Anterior cingulate cortex (tissue), 58 donors: ENCODE measurements at places on chromosomes 6 and 20.

DNA sequence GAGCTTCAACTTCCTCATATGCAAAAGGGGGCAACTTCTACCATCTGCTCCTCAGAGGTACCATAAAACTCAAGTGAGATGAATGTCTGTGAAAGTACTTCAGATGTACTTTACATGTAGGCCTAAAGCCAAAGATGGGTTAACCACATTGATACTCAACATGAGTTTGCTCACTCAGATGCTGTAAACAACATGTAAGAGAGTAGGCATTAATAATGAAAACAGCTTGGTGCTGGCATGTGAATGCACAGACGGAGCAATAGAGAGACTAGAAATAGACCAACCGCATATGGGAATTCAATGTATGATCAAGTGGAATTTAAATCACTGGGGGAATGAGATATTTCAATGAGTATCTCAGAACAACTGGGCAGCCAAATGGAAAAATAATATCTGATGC is 143.8 kb upstream of the CDYL start:
- DNase-seq, result no peak

GRCh38 chr6:5457041-5457440 is 195.7 kb downstream of the FARS2 start:
- no peak for DNase-seq

DNA sequence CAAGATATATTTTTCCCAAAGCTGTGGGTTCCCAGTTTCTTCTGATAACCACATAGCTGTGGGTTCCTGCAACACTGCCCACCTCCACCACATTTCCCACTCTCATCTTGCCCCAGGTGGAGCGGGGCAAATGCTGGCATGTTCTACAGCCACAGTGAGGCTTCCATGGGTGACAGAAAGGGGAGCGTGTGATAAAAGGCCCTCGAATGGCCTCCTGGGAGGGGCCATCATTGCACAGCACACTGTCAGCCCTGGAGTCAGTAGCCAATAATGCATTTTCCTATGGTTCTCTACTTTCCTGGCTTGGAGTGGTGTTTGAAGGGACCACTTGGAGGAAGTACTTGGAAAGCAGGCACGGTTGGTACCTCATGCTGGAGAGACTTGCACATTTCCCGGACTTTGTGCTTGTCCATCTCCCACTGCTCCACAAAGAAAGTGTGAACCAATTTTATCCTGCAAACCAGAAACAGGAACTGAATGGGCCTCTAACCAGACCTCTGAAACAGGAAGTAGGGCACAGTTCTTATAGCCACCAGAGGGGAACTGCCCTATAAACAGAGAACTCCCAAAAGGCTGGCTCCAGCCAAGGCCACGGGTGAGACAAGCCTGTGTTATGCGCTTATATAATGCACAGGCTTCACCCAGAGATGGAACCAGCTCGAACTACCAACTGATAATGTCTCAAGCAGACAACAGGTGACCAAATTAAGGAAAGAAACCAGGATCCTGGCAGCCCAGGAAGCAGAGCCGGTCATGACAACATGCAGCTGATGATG is 8.6 kb downstream of the MAP3K5 start:
- no peak for DNase-seq

DNA sequence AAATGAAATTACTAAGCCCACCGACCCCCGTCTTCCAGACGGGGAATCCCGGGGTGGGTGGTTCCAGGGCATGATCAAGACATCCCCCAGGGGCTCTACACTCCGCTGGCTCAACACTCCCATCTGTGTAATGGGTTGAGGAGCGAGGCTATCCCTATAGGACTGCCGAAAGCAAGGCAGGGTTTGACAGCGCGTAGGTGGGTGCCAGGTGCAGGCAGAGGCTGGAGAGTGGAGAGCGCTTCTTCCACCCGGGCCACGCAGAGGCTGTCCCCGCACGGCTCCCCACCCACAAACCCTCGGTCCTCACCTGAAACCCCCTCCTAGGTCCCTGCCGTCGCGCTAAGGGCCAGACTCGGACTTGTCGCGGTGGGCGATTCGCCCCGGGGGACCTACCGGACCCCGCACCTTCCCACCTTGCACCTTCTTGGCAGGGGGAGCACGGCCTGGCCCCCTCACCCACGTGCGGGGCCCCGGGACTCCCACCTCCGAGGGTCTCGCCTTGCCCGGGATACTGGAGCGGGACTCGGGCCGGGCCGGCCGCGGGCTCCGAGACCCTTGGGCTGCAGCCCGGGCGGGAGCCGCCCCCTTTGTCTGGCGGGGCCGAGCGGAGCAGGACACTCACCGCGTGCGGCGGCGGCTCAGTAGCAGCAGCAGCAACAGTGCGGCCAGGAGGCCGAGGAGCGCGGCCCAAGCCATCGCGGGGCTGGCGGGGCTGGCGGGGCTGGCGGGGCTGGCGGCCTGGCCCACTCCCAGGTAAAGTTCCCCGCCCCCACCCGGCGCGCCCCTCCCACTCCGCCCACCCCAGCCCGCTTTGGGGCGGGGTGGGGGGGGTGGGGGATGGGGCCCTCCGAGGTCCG is at the start of gene PTGIS:
Gene PTGIS (minus strand): TSS at position 717 of the 857 bp plus-strand sequence. CDS start 21 bp downstream, at position 696.
- DNase-seq, result no peak

DNA sequence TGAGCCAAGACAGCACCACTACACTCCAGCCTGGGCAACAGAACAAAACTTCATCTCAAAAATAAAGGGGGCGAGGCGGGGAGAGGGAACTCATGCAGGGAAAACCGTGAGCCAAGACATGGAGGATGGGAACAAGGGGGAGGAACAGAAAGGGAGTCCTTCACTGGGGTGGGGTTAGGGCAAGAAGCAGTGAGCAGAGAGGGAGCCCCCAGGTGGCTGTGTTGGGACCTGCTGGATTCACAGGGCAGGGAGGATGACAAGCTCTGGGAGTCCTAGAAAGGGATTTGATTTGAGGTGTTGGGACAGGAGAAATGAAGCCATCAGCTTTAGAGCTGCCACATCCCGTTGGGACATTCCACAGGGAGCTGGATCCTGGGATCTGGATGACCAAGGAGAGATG is 90.6 kb upstream of the TOP1 start:
- no peak for DNase-seq

DNA sequence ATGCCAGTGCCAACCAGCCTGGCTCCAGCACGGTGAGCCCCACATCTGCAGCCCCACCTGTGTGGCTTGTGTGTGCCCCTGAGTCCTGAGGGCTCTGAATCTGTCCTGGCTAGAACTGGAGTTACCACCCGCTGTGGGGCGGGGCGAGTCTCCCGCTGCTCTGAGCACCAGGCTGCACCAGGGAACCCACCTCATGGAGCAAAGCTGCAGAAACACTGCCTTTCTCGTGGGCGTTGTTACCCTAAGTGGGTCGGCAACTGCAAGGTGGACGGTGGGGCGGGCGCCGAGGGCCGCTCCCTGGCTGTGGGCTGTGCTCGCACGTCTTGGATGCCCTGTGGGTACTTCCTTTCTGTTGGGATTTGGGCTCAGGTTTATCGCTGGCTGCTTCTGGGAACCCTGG is 12.7 kb upstream of the ZBTB46 start:
- DNase-seq, result no peak

DNA sequence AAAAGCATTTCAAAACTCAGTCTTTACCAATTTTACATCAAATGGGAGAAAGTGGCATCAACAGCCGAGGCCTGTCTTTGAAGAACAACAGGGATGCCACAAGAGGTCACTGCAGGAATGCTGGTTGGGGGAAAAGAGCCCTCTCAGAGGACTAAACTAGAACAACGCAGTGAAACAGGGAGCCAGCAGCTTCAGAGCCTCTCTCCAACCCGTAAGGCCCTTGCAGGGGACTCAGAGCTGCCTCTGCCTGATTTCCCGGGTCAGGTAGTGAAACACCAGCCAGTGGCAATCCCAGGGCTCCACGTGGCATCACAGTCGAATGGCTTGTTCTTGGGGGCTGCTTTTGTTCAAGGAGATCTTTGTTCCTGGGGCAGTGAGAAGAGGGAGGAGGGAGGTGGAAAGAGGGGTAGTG is 55.0 kb upstream of the KCNK16 start:
- peak; percentile 48 for DNase-seq

DNA sequence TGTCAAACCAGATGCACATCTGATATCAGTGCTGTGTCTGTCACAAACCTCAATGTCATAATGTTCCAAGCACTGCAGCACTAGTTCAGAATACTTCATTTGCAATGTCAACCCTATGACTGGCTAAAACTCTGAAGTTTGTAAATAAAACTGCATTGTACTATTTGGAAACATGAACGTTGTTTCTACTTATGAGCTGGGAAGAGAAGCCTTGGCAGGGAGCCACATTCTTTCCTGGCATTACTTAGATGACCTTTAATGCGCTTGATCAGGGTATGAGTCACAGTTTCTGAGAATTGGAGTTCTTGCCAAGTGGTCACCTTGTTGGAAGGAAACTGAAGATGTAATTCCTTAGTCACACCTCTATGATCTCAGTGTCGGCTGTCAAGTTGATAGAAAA is 664.8 kb upstream of the MMS22L start:
- no peak for DNase-seq

DNA sequence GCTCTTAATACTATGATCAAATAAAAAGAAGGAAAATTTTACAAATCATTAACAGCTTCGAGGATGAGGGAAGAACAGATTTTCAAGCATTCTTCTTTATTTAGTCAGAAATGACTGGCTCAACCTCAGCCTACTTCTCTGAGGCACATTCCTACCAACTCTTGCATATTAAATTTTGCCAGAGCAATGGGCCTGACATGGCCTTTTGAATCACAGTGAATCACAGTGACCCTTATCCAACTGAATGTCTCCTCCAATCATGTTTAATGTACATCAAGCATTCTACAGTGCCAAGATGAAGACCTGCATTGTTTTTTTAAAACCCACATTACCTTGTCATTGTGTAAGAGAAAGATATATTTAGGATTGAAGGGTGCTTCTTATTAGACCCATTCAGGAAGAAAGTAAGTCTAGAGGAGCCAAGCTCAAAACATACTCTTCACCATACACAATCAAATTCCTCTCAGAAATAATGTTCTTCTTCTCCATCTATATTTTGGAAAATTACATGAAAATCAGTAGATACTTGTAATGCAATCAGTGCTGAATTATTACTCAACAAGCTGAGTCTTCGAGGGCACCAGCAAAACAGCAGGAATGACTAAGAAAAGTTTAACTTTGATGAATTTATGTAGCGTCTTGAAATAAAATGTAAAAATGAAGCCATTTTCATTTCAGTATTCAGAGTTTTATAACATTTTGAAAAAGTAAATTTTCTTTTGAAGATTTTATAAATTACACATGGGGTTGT is 44.1 kb upstream of the MOXD1 start:
- DNase-seq, result no peak

DNA sequence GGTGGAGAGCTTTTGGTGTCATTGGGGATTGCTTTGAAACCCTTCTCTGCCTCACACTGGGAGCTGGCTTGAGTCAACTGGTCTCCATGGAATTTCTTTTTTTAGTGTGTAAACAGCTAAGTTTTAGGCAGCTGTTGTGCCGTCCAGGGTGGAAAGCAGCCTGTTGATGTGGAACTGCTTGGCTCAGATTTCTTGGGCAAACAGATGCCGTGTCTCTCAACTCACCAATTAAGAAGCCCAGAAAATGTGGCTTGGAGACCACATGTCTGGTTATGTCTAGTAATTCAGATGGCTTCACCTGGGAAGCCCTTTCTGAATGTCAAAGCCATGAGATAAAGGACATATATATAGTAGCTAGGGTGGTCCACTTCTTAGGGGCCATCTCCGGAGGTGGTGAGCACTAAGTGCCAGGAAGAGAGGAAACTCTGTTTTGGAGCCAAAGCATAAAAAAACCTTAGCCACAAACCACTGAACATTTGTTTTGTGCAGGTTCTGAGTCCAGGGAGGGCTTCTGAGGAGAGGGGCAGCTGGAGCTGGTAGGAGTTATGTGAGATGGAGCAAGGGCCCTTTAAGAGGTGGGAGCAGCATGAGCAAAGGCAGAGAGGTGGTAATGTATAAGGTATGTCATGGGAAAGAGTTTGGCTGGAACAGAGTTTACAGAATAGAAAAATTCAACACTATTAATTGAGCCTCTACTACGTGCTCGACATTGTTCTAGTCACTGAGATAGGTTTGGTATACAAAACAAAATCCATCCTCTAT is 31.2 kb downstream of the SRSF3 start:
- DNase-seq, result no peak

- no peak for DNase-seq
Observed at GRCh38 chr6:150641398-150642139, 41.9 kb downstream of the PLEKHG1 start.

- peak; percentile 16 for DNase-seq
Observed at GRCh38 chr6:3159805-3160781, 2.7 kb upstream of the TUBB2A start.

DNA sequence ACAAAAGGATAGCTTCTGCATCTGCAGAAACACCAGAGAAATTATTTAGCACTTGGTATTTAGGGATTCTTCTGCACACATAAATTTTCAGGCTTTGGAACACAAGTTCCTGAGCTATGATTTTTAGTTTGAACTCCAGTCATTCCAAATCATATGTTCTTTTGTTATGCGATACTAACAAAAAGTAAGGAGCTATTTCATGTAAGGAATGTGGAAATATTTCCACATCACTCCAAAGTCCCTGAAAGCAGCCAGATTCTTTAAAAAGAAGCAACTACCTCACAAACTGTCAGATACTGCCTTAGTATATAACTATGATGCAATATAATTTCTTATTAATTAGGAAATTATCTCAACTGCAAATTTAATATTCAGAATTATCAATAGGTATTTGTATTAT is 106.9 kb downstream of the RNGTT start:
- DNase-seq, result no peak

GRCh38 chr6:75611702-75612375 is 10.2 kb downstream of the SENP6 start:
- DNase-seq, result no peak

DNA sequence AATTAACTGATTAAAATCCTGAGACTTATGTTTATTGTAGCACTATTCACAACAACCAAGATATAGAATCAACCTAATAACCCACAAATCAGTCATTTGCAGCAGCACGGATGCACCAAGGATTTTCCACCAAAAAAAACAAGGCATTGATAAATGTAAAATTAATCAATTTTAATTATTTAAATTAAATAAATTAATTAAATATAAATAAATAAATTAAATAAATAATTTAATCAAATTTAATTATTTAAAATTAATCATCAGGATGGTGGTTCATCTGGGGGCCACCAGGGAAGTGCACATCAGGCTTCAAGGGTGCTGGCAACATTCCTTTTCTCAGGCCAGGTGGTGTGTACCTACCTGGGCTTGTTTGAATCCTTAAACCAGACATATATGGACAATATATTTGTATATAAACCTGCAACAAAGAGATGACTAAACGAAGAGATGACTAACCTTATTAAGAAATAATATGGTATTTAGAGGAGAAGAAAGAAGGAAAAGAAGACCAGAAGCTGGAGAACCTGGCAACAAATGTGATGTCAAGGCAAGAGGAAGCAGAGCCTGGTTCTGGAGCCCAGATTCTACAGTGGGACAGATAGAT is 89.2 kb downstream of the CD164 start:
- no peak for DNase-seq

DNA sequence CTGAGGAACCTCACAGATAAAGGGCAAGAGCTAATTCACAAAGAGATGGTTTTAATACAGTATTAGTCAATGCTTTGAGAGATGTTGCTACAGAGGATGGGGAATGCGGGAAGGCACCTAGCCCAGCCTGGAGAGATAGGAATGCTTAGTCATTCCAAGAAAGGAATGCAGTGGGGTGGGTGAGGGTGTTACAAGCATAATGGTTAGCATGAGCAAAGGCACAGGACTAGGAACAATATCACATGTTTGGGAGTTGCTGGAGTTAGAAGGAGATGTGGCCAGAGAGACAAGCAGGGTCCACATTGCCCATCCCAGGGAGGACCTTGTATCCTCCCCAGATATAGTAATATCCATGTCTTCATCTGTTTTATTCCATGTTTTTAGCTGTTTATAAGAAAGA is 107.0 kb upstream of the OGFRL1 start:
- DNase-seq, result no peak
